ENCODE measurements at places on chromosomes 4 and X.

- no peak overlapping the region for H3K27ac ChIP-seq
- DNase-seq, result no peak
- no peaks in the 10 kb centered on the region for H3K4me1 ChIP-seq
- H3K36me3 ChIP-seq, result no peaks in the 10 kb centered on the region
Measured at GRCh38 chr4:120718979-120719566, 203.5 kb downstream of the PRDM5 start.

DNA sequence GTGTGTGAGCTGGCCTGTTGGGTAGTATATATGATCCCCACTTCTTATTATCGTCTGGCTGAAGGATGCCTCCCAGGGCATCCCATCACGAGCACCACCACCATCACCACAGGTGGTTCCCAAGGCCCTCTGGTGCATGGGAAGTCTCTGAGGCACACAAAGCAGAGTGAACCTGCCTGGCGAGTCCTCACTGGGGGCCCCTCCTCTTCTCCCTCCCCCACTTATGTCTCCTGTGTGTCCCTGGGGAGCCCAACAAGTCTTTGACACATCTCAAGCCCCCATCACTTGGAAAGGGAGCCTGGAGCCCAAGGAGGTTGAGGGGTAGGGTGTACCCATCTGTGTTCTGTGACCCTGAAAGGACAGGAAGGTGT lies 45.5 kb upstream of the NKX1-1 start:
- no peaks in the 10 kb centered on the region for H3K4me1 ChIP-seq
- DNase-seq, result no peak
- H3K36me3 ChIP-seq, result no peaks in the 10 kb centered on the region
- H3K27me3 ChIP-seq, result peaks cover 6% of the 10 kb centered on the region
- H3K27ac ChIP-seq, result no peak overlapping the region
- H3K4me3 ChIP-seq, result no peak overlapping the region

DNA sequence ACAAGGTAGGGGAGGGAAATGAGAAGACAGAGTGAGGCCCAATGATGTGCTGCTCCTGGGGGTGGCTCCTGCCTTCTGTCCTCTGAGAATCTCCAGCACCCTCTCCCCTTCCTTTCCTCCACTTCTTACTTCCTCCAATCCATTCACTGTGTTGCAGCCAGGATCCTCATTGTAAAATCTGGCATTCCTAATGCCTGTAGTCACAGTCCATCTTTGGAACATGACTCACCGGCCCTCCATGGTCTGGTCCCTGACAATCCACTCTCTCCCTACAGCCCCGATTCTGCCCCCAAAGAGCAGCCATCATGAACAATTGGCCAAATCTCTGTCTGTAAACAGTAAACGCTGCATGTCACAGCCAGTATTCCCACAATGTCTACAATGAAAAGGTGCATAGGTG lies 72.9 kb downstream of the CLNK start:
- no peak overlapping the region for H3K27ac ChIP-seq
- H3K4me1 ChIP-seq, result no peaks in the 10 kb centered on the region
- peaks cover 16% of the 10 kb centered on the region for H3K27me3 ChIP-seq
- H3K36me3 ChIP-seq, result peaks cover 3% of the 10 kb centered on the region
- no peak for DNase-seq

- no peaks in the 10 kb centered on the region for H3K27me3 ChIP-seq
- peaks cover 5% of the 10 kb centered on the region for H3K4me1 ChIP-seq
- no peaks in the 10 kb centered on the region for H3K36me3 ChIP-seq
- H3K27ac ChIP-seq, result no peak overlapping the region
- no peak for DNase-seq
Measured at GRCh38 chr4:118113220-118113619, 78.9 kb downstream of the NDST3 start.

- H3K4me3 ChIP-seq, result no peak overlapping the region
- H3K27me3 ChIP-seq, result no peaks in the 10 kb centered on the region
Measured at GRCh38 chr4:123110147-123110546, 187.8 kb upstream of the NUDT6 start.

- peaks cover 2% of the 10 kb centered on the region for H3K4me1 ChIP-seq
- H3K4me3 ChIP-seq, result no peak overlapping the region
- no peaks in the 10 kb centered on the region for H3K36me3 ChIP-seq
- H3K27me3 ChIP-seq, result no peaks in the 10 kb centered on the region
Measured at GRCh38 chr4:84691800-84692199, 108.9 kb downstream of the CDS1 start.

GRCh38 chr4:82606622-82607021 lies 44.8 kb upstream of the TMEM150C start:
- H3K4me3 ChIP-seq, result no peak overlapping the region
- H3K27me3 ChIP-seq, result peaks cover 9% of the 10 kb centered on the region
- no peaks in the 10 kb centered on the region for H3K4me1 ChIP-seq
- no peak overlapping the region for H3K27ac ChIP-seq

GRCh38 chr4:11719879-11720278 lies 291.2 kb upstream of the HS3ST1 start:
- H3K4me1 ChIP-seq, result no peaks in the 10 kb centered on the region
- no peak overlapping the region for H3K27ac ChIP-seq
- H3K27me3 ChIP-seq, result peaks cover 30% of the 10 kb centered on the region
- no peaks in the 10 kb centered on the region for H3K36me3 ChIP-seq

DNA sequence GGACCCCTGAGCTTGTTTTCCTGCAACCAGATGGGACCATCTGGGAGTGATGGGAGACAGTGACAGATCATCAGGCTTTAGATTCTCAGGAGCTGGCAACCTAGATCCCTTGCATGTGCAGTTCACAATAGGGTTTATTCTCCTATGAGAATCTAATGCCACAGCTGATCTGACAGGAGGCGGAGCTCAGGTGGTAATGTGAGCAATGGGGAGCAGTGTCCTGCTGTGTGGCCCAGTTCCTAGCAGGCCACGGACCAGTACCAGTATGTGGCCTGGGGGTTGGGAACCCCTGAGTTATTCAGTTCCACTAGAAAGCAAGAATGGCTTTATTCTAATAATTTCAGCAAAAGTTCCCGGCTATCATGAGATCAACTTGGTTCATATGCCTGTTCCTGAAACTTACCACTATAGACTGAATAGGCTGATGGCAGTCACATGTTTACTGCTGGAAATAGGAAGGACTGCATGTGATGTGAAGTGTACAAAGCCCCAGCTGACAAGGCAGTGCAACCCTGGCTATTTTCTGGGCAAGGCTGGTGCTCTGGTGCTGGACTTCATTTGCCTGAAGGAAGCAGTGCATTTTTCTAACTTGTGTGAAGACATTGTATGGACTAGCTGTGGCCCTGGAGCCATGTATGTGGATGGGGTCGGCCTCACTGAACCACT lies 107.2 kb downstream of the SPRY1 start:
- H3K36me3 ChIP-seq, result no peaks in the 10 kb centered on the region
- peaks cover 6% of the 10 kb centered on the region for H3K4me1 ChIP-seq
- peaks cover 47% of the 10 kb centered on the region for H3K27me3 ChIP-seq
- H3K4me3 ChIP-seq, result no peak overlapping the region
- H3K27ac ChIP-seq, result no peak overlapping the region

DNA sequence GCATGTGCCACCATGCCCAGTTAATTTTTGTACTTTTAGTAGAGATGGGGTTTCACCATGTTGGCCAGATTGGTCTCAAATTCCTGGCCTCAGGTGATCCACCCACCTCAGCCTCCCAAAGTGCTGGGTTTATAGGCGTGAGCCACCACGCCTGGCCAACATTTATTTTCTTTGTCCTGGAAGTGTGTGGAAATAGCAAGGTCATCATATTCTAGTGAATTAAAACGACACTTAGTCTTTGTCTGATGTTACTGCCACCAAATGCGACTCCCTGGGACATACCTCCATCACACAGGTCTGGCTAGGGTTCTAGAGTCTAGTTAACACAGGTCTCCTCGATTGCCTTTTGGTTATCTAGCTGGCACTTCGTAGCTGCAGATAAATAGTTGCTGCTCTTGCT lies 203.1 kb downstream of the AASDH start:
- H3K27ac ChIP-seq, result peak overlapping the region; percentile 72
- peaks cover 2% of the 10 kb centered on the region for H3K36me3 ChIP-seq
- no peak overlapping the region for H3K4me3 ChIP-seq

DNA sequence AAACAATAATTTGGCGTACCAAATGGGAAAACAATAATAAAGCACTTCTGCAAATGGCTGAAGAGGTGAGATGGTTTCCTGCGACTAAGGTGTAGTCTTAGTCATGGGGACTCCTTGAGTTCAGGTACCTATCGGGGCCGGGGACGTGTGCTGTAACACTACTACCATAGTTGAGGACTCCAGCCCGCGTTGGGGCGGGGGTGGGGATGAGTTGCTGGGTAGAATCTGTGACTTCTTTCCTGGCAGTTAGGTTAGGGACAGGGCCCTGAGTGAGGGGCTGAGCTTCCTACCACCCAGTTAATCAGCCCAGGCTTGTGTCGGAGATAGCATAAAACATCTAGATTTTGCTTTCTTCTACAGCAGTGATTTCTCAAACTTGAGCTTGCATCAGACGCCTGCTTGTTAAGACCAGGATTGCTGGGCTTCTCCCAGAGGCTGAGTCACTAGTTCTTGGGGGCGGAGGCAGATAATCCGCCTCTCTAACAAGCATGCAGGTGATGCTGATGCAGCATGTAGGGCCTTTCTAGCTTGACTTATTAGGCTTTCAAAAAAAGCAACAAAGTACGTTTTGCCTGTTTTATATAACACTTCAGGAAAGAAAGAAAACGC lies 30.2 kb downstream of the RBBP7 start:
- peak overlapping the region; percentile 53 for H3K27ac ChIP-seq
- no peak for DNase-seq
- H3K36me3 ChIP-seq, result no peaks in the 10 kb centered on the region

DNA sequence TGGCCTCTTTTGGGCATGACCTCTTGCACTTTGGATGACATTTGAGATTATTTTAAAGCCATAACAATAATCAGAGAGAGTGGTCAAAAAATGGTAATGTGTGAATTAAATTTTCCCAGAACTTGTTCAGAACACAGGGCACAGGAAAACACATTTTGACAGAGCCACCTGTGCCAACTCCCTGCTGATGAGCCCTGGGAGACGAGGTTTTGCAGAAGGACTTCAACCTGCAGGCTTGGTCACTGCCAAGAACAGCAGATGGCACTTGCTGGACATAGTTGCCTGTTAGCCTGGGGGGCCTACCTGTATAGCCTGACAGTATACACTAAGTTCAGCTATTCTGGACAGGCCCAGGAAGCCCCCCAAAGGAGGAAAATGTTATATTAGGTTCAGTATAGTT lies 277.8 kb upstream of the EMCN start:
- H3K36me3 ChIP-seq, result no peaks in the 10 kb centered on the region
- no peak overlapping the region for H3K27ac ChIP-seq
- H3K4me1 ChIP-seq, result no peaks in the 10 kb centered on the region
- peaks cover 9% of the 10 kb centered on the region for H3K27me3 ChIP-seq

GRCh38 chr4:94803181-94803580 lies 45.4 kb downstream of the BMPR1B start:
- no peak overlapping the region for H3K4me3 ChIP-seq
- no peak overlapping the region for H3K27ac ChIP-seq
- DNase-seq, result no peak
- H3K36me3 ChIP-seq, result no peaks in the 10 kb centered on the region

All from T-helper 17 cell (primary cell).